ENCODE measurements at places on chromosomes 1 and 21. TPM values are rescaled to one million over a fixed set of nuclear protein-coding genes. Genes with fewer than 3 reads are reported as not detected.

CCDC185 gene
- not detected for total RNA-seq

ADAMTS5 gene
- total RNA-seq = 29.3 TPM

DNA sequence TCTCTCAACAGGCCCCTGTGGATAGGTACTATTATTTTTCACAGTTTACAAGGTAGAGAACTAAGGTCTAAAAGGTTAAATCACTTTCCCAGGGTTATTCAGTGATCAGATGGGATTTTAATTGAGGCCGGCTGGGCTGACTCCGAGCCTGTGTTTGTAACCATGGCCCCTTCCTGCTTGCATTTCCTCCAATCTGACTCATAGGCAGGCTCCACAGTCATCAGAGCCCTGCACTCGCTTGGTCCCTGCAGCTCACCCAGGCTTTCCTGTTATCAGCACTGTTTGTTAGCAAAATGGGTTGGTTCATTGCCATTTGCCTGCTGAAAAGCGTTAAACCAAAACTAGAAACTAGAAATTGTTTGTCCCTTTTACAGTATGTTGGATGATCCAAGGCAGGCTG is 41.4 kb upstream of the LMX1A start:
- DNase-seq = no peak

TIAM1 gene
- total RNA-seq = 2.2 TPM

DNA sequence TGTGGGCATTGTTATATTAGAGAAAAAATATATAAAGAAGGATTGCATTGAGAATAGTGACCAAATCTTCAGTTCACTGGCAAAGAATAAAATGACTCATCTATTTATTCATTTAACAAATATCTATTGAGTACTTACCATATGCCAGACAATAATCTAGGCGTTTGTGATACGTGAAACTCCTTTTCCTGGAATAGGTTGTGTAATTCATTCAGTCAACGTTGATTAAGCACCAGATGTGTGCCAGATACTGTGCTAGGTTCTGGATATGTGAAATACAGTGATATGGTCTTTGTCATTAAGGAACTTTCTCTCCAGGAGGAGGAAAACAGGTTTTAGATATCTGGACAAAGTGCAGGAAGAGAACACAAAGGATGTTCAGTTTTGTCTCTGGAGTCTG is 344.5 kb downstream of the RWDD3 start:
- DNase-seq = no peak

- DNase-seq = no peak
Measured at GRCh38 chr1:24995140-24995539, 65.1 kb upstream of the RUNX3 start.

LYPD8 gene
- not detected for total RNA-seq

KRTAP19-3 gene
- total RNA-seq = not detected

GRCh38 chr1:156963621-156964020 is 43.2 kb downstream of the LRRC71 start:
- no peak for DNase-seq

GRCh38 chr1:241532162-241532531 is at the start of gene KMO:
Gene KMO, plus strand, starts transcription at chr1:241532378. Its CDS starts 67 bp downstream, at chr1:241532445.
- no peak for DNase-seq

GRCh38 chr1:199102239-199102638 is 463.4 kb downstream of the PTPRC start:
- no peak for DNase-seq

DNA sequence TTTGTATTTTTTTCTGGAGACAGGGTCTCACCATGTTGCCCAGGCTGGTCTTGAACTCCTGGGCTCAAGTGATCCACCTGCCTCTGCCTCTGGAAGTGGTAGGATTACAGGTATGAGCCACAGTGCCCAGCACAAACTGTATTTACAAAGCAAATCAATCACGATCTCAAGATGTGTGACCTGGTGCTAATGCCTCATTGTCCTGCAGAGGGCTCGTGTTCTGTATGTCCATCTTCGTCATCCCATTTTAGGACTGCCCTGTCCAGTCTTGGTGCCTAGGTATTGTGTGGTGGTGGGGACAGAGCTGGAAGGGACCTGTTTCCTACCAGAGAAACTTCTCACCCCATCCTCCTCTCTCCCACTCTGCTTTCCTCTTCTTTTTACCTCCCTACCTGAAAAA is 20.2 kb downstream of the PROK1 start:
- no peak for DNase-seq

AMPD1 gene
- not detected for total RNA-seq

- no peak for DNase-seq
Measured at GRCh38 chr1:110829955-110830553, 42.9 kb upstream of the CD53 start.

DNA sequence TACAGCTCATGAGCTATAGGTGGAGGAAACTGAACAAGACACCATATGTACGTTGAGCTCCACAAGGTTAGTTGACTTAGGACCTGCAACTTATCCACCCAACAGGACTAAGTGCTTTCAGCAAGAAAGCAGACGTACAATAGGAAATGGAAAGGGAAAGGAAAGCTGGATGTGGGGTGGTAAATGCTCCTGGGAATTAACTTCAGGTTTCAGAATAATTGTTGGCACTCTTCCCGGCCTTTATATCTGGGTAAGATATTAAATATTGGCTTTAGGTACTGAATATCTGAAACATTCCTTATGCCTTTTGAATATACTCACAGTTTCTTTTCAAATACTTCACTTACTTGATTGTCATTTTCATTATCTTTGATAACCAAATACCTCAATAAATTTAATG is 36.3 kb downstream of the GLMN start:
- DNase-seq = no peak

TMEM61 gene
- total RNA-seq = 0.45 TPM

CD34 gene
- 20.7 TPM for total RNA-seq

CHI3L2 gene
- total RNA-seq = 25.7 TPM

Measured in thyroid gland (tissue), 4 donors.